ENCODE measurements at places on chromosomes 12 and 14.

DNA sequence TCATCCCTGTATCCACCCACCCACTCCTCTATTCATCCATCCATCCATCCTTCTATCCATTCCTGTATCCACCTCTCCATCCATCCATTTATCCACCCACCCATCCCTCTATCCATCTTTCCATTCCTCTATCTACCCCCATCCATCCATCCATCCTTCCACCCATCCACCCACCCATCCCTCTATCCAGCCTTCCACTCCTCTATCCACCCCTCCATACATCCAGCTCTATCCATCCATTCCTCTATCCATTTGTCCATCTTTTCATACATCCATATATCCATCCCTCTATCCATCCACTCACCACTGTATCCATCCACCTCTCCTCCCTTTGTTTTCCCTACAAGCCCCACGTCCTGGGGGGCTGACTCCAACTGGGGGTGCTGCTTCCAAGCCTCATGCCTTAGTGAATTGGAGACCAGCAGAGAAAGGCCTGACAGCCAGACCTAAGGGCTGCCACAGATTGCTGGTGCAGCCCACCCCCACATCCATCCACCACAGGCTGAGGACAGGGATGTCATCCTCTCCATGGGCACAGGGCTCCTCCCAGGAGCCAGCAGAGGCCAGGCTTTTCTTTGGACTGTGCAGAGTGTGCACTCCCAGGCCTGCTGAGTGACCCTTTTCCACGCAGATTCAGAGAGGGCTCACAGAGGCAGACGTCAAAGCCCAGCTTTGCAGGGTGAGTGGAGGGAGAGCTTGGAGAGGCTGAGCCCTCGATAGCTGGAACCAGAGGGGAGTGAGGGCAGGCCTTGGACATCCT is 18.9 kb upstream of the GPR132 start:
- DNase-seq: no peak

DNA sequence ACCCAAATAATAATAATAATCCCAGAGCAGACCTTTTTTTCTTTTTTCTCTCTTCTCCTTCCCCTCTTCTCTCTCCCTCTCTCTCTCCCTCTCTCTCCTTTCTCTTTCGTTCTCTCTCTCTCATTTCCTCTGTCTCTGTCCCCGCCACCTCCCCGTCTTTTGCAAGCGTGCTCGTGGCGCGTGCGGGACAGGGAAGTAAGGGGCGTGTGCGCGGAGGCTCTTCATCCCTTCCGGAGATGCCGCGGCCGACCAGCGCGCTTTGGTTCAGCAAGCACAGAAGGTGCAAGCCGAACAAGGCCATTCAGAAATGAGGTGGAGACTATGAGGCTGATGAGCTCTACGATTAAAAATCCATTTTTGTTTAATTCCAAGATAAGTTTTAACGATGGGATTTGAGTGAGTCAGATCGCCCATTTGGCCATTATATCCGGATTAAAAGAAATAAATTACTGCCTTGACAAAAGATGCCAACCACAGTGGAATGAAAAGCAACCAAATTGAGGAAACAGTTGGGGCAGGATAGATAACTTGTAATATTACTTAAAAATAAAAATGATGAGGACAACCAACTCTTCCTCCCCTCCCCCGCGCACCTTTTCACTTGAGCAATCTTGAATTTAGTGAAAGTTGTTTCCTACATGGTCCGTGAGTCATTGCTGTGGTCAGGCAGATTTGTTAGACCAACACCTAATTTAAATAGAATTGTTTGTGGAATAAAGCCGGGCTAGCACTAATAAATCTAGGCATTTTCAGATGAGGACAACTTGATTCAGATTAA is 1.2 kb upstream of the AMIGO2 start:
- DNase-seq: peak; percentile 43

DNA sequence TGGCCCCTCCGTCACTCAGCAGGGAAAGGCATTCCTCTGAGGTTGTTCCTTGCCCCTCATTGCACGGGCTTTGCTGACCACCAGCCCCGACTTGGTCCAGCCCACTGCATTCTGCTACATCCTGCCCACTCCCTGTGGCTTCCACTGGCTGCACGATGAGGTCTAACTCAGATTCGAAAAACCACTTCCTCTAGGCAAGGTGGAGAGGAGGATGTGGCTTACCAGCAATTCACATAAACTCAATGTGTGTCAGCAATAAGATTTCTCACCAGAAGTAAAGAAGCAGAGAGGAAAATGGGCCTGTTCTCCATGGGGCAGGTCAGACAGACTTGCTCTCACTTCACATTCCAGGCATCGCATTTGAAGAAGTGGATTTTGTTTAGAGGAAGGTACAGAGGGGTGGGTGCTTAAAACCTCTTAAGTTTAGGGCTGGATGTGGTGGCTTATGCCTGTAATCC is 14.7 kb downstream of the GPR68 start:
- DNase-seq: peak; percentile 55

DNA sequence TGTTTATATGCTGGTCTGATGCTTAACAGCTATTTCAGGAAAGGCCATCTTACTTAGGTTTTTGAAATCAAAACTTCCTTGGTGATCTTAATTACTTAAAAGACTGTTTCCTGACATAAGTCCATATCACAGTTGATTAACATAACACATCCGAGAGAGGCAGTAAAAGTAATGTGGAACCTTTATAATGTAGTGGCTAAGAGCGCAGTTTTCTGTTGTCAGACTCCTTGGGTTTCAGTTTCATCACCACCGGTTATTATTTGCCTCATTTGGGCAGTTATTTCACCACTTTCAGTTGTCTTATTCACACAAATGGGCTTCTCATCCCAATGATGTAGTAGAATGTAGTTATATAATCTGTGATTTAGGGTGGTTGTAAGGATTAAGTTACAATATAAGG is 30.9 kb downstream of the TBC1D15 start:
- no peak for DNase-seq

- no peak for DNase-seq
Observed at GRCh38 chr14:58946431-58946830, 242.0 kb upstream of the DAAM1 start.

DNA sequence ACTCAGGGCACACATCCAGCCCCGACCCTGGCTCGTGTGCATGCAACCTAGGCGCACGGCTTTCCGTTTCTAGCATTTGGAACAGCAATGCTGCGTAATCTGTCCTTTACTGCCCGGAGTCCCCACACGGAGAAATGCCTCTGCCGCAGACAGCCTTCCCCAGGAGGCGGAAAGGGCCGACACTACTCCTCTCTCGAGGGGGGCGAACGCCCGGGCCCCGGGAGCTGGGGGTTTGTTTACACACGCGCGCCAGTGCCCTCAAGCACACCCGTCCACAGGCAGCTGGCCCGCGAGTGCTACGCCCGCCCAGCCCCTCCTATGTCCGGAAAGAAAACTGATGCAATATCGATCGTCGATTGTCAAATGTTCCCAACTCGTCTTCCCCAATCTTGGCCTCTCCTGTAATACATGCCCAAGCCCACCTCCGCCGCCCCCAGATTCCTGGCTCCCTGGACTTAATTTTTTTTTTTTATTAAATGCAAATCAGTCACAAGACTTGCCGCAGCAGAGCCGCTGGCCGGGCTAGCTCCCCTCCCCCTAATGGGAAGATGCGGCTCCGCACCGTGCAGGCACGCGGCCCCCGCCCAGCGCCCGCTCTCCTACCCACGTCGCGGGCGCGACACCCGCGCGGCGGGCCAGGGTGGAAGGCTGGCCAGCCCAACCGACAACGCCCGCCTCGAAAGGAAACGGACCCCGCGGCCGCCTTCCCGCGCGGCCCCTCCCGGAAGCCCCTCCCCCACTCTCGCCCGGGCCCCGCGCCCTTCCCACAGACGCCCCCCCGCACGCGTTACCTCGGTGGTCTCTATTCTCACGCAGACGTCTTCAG is 642 bp downstream of the SLC38A2 start:
- peak; percentile 40 for DNase-seq
